ENCODE measurements at places on chromosomes 12 and 14. TPM values are rescaled to one million over a fixed set of nuclear protein-coding genes. Genes with fewer than 3 reads are reported as not detected.

DNA sequence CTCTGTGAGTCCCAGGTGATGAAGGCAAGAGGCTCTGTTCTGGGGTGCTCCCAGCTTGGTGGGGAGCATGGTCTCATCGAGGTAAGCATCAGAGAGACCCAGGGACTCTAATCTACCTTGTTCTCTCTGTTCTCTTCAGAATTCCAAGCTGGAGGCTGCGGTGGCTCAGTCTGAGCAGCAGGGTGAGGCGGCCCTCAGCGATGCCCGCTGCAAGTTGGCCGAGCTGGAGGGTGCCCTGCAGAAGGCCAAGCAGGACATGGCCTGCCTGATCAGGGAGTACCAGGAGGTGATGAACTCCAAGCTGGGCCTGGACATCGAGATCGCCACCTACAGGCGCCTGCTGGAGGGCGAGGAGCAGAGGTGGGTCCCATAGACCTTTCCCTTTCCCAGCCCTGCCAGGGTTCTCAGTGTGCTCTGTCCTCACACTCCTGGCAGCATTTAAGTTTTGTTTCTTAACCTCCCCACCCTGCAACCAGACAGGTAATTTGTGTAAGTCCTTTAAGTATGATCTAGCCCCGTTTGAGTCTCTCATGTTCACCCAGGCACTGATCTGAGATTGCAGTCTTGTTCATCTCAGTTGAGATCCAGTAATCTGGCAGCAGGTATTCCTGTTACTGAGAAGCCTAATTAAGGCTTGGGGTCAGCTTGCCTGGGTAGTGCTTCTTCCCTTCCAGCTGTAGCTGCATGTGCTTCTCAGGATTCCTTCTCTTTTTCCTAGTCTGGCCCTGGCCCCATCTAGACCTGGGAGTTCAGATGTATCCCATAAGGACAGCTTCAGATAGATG lies 14.8 kb upstream of the KRT81 start:
- no peak overlapping the region for H3K27ac ChIP-seq
- no peaks in the 10 kb centered on the region for H3K36me3 ChIP-seq
- H3K27me3 ChIP-seq, result no peaks in the 10 kb centered on the region

GRCh38 chr12:57430112-57430930 lies 522 bp downstream of the R3HDM2 start:
- H3K36me3 ChIP-seq, result no peaks in the 10 kb centered on the region
- no peak for DNase-seq
- H3K4me3 ChIP-seq, result peak overlapping the region; percentile 85
- peak overlapping the region; percentile 75 for H3K27ac ChIP-seq
- H3K27me3 ChIP-seq, result no peaks in the 10 kb centered on the region

The OVCH1 gene
- total RNA-seq, result not detected

DNA sequence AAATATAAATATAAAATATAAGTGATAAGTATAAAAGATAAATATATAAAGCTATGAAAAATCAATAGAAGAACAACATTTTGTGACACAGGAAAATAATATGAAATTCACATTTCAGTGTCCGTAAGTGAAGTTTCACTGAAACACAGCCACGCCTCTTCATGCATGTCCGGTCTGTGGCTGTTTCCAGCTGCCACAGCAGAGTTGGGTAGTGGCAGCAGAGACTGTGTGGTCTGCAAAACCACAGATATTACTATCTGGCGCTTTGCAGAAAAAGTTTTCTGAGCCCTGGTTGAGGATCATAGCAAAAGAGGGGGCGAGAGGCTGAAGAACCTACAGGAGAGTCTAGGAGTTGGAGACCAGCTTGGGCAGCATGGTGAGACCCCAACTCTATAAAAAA lies 780 bp downstream of the SERPINA4 start:
- H3K27me3 ChIP-seq, result no peaks in the 10 kb centered on the region
- DNase-seq, result no peak
- no peaks in the 10 kb centered on the region for H3K36me3 ChIP-seq
- H3K4me3 ChIP-seq, result no peak overlapping the region

The RPAP3 gene
- 48.3 TPM for total RNA-seq

The MANSC4 gene
- not detected for total RNA-seq

DNA sequence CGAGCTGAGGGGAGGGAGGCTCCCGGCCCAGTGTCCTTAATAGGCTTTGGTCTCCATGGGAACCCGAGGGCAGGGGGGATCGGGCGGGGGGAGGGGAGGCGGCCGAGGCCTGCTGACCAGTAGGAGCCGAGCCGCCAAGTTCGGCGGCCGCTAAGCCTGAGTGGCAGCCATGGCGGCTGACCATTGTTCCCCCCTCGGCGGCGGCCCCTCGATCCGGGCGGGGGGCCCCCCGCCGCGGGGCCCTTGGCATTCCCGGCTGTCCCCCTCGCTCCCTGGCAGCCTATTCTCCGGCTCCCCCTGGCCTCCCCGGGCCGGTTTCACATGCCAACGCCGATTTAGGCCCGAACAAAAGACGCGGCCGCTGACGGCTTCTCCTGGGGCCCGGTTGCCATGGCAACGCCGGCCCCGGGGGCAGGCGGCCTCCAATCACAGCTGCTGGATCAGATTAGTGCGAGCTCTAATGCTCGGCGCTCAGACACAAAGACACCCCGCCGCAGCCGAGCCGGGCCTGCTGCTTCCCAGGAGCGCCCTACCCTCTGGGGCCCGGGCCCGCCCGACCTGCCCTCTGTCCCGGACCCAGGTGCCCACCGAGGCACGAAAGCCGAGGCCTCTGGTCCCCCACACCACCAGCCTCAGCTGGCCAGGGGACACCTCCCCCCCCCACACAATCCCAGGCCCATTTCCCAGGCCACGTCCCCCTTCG lies 7.3 kb downstream of the MSI1 start:
- H3K27me3 ChIP-seq, result no peaks in the 10 kb centered on the region
- H3K36me3 ChIP-seq, result peaks cover 9% of the 10 kb centered on the region
- H3K4me3 ChIP-seq, result no peak overlapping the region
- H3K27ac ChIP-seq, result no peak overlapping the region
- DNase-seq, result no peak
- peaks cover 8% of the 10 kb centered on the region for H3K4me1 ChIP-seq

- H3K36me3 ChIP-seq, result no peaks in the 10 kb centered on the region
- H3K4me1 ChIP-seq, result no peaks in the 10 kb centered on the region
- H3K27me3 ChIP-seq, result no peaks in the 10 kb centered on the region
- no peak overlapping the region for H3K27ac ChIP-seq
Observed at GRCh38 chr14:65438266-65438933, 25.9 kb downstream of the FUT8 start.

The HAL gene
- total RNA-seq, result 1.8 TPM

The C12orf42 gene
- not detected for total RNA-seq

DNA sequence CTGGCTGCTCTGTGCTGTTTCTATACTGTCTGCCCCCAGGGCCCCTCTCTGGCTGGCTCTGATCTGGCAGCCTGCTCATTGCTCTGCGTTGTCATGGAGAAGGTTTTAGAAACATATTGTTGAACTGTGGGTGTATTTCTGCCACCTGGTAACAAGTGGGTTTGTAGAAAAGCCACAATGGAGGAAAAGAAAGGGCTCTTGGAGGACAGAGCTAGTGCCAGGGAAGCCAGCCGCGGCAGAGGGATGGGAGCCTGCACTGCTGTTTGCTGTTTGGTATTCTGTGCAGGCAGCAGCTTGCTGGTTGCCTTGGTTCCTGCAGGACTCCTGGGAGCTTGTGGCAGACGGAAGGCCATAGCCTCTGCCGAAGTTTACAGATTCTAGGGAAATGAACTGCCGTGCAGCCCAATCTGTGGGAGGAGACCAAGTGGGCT lies 15.1 kb downstream of the CCDC177 start:
- DNase-seq, result no peak
- H3K27me3 ChIP-seq, result peaks cover 33% of the 10 kb centered on the region
- no peak overlapping the region for H3K4me3 ChIP-seq

GRCh38 chr14:105146976-105147635 lies 21.5 kb downstream of the JAG2 start:
- no peaks in the 10 kb centered on the region for H3K27me3 ChIP-seq
- no peak for DNase-seq
- no peak overlapping the region for H3K27ac ChIP-seq
- H3K36me3 ChIP-seq, result peaks cover 13% of the 10 kb centered on the region

DNA sequence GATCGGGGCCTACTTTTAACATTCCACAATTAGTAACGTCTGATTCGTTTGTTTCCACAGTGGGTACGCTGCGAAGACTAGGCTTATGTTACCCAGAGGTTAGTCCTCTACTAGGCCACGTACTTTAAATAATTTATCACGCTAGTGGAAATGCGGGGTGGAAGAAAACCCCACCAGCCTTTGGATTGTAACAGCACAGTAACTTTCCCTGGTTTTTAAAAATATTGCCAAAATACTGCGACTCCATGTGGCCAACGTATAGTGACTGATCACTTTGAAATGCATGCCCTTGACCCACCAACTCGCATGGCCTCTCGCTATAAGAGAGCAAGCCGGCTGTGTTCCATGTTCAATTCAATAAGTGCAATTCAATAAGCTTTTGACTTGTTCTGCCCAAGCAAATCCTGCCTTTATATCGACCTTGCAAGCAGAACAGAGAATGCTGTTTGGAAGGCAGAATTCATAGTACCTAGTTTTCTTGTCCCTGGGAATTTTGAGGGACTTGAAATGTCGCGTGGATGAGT lies 882 bp upstream of the GTF2A1 start:
- peaks cover 7% of the 10 kb centered on the region for H3K4me1 ChIP-seq
- H3K27ac ChIP-seq, result peak overlapping the region; percentile 95
- no peak for DNase-seq
- H3K36me3 ChIP-seq, result no peaks in the 10 kb centered on the region
- peak overlapping the region; percentile 75 for H3K4me3 ChIP-seq

GRCh38 chr12:88552610-88553079 lies 27.6 kb downstream of the KITLG start:
- peak overlapping the region; percentile 47 for H3K27ac ChIP-seq
- peaks cover 100% of the 10 kb centered on the region for H3K4me1 ChIP-seq
- H3K4me3 ChIP-seq, result no peak overlapping the region
- no peaks in the 10 kb centered on the region for H3K27me3 ChIP-seq

- no peaks in the 10 kb centered on the region for H3K36me3 ChIP-seq
- H3K4me1 ChIP-seq, result no peaks in the 10 kb centered on the region
- H3K4me3 ChIP-seq, result no peak overlapping the region
- H3K27ac ChIP-seq, result no peak overlapping the region
- no peak for DNase-seq
Observed at GRCh38 chr14:60241091-60241490, 7.9 kb upstream of the PPM1A start.

- no peak overlapping the region for H3K27ac ChIP-seq
- H3K4me3 ChIP-seq, result no peak overlapping the region
- H3K4me1 ChIP-seq, result peaks cover 3% of the 10 kb centered on the region
- H3K27me3 ChIP-seq, result no peaks in the 10 kb centered on the region
- no peaks in the 10 kb centered on the region for H3K36me3 ChIP-seq
Observed at GRCh38 chr14:64198486-64198885, 95.7 kb downstream of the ESR2 start.

- no peak overlapping the region for H3K27ac ChIP-seq
- no peaks in the 10 kb centered on the region for H3K27me3 ChIP-seq
- no peak for DNase-seq
- H3K4me1 ChIP-seq, result no peaks in the 10 kb centered on the region
Observed at GRCh38 chr12:3720772-3721171, 32.1 kb downstream of the CRACR2A start.

DNA sequence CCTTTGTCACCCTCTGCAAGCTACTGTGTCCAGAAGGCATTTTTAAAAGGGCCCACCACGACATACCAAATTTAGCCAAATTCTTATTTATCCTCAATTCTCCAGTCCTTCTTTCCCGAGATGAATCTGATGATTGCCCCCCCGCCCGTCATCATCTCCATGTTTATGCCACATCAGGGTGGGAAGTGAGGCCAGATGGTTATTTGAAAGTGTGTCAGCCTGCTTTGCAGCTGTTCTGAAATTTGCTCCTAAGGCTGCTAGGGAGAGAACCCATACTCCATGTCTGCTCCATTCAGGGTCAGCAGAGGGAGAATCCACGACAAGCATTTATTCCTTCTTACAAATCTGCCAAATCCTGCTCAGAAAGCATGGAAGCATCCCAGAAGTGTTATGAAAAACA lies 337.8 kb downstream of the ADAMTS20 start:
- no peaks in the 10 kb centered on the region for H3K4me1 ChIP-seq
- no peak for DNase-seq
- no peak overlapping the region for H3K4me3 ChIP-seq
- H3K36me3 ChIP-seq, result no peaks in the 10 kb centered on the region

- DNase-seq, result no peak
- no peaks in the 10 kb centered on the region for H3K4me1 ChIP-seq
- H3K36me3 ChIP-seq, result no peaks in the 10 kb centered on the region
- no peaks in the 10 kb centered on the region for H3K27me3 ChIP-seq
- no peak overlapping the region for H3K4me3 ChIP-seq
Observed at GRCh38 chr12:78403681-78404080, 460.9 kb upstream of the SYT1 start.

DNA sequence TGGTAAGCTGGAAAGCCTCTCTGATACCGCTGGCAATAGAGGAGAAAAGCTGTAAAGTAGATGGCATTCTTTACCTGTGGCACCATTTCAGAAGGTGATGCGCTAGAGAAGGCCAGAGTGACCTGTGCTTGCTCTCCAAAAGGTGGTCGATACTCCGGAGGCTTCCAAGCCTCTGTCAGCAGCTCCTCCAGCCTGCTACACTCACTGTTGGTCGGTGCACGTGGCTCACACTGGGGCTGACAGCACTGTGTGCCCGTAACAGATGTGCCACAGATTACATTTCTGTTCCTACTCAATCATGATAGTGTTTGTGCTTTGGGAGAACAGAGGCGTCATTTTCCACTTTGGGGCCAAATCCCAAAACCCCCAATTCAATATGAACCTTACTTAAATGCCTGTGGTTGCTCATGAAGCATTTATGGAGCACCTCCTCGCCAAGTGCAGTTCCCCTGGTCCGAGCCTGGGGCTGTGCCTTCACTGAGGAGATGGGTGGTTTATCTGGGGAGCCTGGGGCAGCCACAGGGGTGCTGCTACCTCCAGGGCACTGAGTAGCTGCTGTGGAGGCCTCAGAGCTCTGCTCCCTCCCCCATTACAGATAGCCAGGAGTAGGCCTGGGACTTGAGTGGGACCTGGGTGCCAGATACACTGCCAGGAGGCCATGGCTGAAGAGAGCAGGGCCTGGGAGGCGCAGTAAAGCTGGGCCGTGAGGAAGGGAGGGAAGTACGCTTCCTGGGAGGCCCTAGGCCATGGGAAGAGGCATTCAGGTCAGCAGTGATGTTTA lies 26.8 kb downstream of the CCNK start:
- no peak for DNase-seq
- H3K27ac ChIP-seq, result no peak overlapping the region
- peaks cover 46% of the 10 kb centered on the region for H3K36me3 ChIP-seq
- H3K4me3 ChIP-seq, result no peak overlapping the region

The KRT7 gene
- 72.6 TPM for total RNA-seq

The ACOT4 gene
- not detected for total RNA-seq

- H3K4me3 ChIP-seq, result no peak overlapping the region
- DNase-seq, result no peak
- H3K36me3 ChIP-seq, result no peaks in the 10 kb centered on the region
- no peaks in the 10 kb centered on the region for H3K27me3 ChIP-seq
- H3K4me1 ChIP-seq, result no peaks in the 10 kb centered on the region
- H3K27ac ChIP-seq, result no peak overlapping the region
Observed at GRCh38 chr12:132850291-132850690, 21.6 kb upstream of the GOLGA3 start.

The ERG28 gene
- total RNA-seq, result 18.4 TPM

The MYG1 gene
- total RNA-seq, result 104 TPM

DNA sequence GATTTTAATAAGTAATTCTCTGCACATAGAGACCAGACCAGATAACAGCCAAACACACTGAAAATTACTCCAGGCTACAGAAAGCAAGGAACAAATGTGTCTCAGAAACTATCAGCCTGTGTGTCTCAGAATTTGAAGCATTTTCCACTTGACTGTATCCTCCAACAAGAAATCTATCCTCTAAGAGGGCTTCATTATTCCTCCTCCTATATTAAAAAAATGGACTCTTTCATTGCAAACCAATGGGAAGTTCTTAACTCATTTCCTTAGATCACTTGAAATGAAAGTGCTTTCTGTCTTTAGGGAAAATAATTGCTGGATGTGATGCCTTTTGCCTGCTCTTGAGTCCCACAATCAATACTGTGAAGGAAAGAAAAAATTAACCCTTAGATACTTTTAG lies 2.3 kb downstream of the ST8SIA1 start:
- no peak overlapping the region for H3K4me3 ChIP-seq
- H3K27ac ChIP-seq, result no peak overlapping the region
- no peaks in the 10 kb centered on the region for H3K36me3 ChIP-seq
- H3K4me1 ChIP-seq, result no peaks in the 10 kb centered on the region

Data from HCT116 (cell line).